Stimulated activated CD4-positive, alpha-beta T cell treated with anti-CD3 and anti-CD28 coated beads, Interleukin-15, amount 100 ng/mL, for 1 hour (primary cell): ENCODE measurements at places on chromosomes 5 and 9.

GRCh38 chr5:35003018-35003957 is 44.5 kb downstream of the AGXT2 start:
- no peak for DNase-seq

DNA sequence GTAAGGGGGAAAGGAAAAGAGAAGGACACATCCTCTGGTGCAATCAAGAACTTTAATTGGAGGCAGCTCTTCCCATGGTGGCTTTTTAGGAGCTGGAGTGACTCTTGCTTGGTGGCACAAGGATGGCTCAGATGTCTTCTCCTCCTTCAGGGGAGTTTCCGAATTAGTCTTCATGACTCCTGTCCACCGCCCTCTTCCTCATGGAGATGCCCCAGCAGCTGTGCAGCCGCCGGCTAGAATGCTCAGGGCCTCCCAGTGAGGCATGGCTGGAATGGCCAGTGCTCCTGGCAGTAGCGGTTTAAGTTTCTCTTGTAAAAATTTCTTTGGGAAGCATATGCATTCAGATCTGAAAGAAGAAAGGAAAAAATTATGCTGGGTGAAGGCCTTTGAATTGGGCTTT is 8.8 kb upstream of the TEX53 start:
- DNase-seq, result no peak

DNA sequence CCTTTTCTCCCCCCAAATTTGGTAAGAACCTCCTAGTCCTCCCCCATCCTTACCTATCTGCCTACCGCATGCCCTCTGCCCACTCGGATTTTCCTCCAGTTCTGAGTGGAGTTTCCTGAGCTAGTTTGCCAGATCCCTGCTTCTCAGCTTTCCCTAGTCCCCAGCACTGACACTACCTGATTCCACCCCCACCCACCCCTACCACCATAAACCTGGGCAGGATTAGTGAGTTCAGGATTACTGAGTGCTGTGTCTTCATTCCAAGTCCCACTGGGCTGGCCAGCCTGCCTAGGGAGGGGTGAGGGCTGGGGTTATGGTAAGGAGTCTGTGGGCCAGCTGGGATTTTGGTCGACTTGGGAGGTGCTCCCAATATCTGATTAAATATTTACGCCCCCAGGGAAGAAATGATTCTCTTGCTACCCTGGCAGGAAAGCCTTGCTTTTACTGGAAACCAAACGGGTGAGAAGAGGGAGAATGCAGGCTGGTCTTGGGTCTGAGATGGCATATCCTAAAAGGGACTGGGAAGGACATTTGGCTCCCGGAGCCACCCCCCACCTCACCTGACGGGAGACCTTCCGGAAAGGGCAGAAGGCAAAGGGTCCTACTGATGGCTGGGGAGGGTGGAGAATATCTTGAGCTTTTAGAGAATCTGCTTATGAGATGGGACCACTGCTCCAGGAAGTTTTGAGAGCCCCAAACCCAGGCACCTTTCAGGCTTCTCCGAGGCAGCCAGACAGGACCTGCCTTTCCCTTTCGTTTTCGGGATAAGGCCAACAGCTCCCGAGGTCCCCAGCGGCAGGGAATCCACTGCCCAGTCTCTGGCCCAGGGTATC is 3.7 kb downstream of the PITX1 start:
- no peak for DNase-seq

DNA sequence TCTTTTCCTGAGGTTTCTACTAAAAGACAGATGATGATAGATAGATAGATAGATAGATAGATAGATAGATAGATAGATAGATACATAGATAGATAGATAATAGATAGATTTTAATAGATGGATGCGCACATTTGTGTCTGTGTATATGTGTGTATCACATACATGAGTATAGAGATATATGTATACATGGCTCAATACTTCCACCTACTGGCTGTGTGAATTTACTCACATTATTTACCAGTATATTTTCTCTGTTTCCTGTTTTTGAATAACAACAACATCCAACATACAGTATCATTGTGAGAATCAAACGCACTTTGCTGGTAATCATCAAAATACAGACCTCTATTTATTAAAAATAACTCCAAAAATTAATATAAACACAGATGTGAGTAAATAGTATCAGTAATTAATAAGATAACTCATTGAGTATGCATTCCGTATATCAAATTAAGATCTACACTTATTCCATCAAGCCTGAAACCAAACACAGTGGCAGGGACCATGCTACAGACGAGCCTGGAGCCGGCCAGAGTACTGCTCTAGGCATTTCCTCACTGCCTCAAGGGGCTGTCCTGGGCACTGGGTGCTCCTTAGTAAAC is 338.0 kb downstream of the SEMA5A start:
- no peak for DNase-seq

GRCh38 chr5:83844449-83845068 is 123.9 kb upstream of the HAPLN1 start:
- no peak for DNase-seq
